HuH-7 (cell line): ENCODE measurements at places on chromosomes 12 and 14.
A peak's percentile ranks its signal among the peaks of the same experiment; 100 is the strongest.

GRCh38 chr14:55819610-55820304, 239.8 kb downstream of the KTN1 start:
- DNase-seq = no peak

DNA sequence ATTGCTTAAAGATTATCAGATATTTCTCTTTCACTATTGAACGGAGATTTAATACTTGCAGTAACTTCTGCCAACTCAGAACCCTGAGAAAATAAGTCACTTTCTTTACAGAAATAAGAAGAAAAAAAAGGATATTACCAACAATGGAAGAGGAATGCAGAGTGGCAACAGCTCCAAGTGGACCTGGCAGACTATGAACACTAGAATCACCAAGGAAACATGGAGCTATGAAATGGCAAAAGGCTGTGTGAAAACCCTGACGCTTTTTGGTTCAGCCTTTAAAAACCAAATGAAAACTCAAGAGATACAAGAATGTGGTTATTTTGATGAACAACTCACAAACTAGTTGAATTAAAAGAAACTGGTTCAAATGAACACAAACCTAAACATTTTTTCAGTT, 17.7 kb downstream of the DTD2 start:
- DNase-seq = no peak

- no peak for DNase-seq
Observed at GRCh38 chr12:19431407-19432308, 7.6 kb upstream of the AEBP2 start.

DNA sequence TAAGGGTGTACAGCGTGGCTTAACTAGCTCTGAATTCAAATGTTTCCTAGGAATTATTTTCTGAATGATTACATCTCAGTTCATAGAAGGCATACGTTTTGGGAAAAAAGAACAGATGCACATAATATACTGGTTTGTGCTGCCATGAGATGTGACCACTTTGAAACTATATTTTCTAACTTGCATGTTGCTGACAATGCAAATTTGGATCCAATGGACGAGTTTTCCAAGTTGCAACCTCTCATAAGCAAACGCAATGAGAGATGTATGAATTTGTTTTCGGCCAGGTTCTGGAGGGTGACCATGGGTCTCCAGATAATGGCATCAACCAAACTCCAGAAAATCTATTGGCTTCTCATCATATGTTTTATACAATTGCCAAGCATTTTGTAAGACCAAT, 1445.4 kb downstream of the AACS start:
- DNase-seq = no peak

- DNase-seq = no peak
Observed at GRCh38 chr14:105748204-105748578, 221.8 kb downstream of the TMEM121 start.

DNA sequence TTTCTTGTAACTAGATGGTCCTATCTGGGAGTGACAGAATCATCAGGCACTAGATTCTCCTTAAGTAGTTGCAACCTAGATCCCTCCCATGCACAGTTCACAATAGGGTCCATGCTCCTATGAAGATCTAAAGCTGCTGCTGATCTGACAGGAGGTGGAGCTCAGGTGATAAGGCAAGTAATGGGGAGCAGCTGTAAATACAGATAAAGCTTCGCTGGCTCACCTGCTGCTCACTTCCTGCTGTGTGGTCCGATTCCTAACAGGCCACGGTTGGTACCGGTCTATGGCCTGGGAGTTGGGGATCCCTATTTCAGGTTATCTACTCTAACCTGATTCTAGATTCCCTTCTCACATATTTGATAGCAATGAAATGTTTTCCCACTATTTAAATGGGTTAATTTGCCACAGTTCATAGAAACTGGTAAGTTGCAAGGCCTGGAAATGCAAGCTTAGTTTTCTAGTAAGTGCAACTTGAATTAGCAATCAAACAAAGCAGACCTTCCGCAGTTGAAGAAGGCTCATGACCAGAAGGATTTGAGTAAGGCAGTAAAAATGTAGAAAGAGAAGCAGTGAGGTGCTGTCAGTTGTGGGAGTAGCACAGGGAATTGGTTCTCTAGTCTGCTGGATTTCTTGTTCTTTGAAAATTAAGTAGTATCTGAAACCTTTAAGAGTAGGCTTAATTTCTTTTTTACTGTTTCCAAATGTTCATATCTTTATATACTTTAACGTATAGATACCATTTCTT, 332.3 kb downstream of the EGLN3 start:
- no peak for DNase-seq

- peak; percentile 25 for DNase-seq
Observed at GRCh38 chr14:47626151-47627035, 49.0 kb downstream of the MDGA2 start.

GRCh38 chr12:69671597-69671996, 27.5 kb downstream of the BEST3 start:
- DNase-seq = no peak

DNA sequence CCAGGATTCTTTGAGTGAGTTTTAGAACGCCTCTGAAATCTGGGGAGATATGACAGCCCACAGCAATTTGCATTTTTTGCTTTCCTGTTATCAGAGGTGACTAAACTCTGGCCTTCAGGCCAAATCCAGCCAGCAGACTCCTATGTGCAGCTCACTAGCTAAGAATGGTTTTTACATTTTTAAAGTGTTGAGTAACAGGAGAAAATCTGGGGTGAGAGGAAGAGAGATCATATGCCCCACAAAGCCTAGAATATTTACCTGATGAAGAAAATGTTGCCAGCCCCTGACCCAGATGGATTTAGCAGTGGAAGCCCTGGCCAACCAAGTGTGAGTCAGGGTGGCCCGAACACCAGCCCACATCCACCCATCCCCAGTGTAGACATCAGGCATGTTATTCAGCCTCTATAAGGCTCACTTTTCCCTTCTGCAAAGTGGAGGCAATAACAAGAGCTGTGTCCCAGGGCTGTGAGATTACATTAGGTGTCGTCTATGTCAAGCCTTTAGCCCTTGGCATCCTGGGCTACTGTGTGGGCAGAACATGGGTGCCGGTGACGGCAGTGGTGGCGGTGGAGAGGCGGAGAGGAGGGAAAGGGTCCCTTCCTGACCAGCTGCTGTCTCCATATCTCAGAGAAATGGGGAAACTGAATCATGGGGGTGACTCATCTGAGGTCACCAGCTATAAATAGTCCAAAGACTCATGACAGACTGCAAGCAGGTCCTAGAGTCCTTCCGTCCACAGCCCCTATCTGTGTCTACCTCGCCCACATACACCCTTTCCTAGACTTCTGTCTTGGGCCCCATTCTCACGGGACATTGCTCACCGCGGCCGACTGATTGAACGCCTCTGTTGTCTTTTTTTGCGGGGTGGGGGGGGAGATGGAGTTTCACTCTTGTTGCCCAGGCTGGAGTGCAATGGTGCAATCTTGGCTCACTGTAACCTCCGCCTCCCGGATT, 32.6 kb upstream of the CD9 start:
- no peak for DNase-seq

- no peak for DNase-seq
Observed at GRCh38 chr12:92732716-92733115, 29.9 kb downstream of the PLEKHG7 start.
